ENCODE measurements at places on chromosomes 2 and 18.

DNA sequence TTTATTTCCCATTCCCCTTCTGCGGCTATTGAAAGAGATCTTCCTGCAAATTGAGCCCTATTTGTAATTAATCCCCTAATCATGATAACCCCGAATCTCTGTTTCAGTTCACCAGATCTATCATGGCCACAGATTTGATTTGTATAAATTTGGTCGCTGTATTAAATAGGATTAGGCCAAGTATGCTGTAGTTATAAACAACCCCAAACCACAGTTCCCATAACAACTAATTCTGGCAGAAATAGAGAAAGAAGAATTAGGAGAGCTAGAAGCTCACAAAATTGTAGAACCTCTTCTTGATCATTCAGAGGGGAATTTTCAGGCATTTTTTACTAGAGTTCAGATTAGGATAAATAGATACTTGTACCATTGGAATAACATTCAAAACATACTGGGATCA lies 433.7 kb upstream of the TNP1 start:
- no peak for DNase-seq

GRCh38 chr2:218010984-218011652 lies 8.3 kb upstream of the TNS1 start:
- DNase-seq = peak; percentile 19

- DNase-seq = no peak
Observed at GRCh38 chr18:76544511-76545345, 49.7 kb upstream of the ZNF516 start.

DNA sequence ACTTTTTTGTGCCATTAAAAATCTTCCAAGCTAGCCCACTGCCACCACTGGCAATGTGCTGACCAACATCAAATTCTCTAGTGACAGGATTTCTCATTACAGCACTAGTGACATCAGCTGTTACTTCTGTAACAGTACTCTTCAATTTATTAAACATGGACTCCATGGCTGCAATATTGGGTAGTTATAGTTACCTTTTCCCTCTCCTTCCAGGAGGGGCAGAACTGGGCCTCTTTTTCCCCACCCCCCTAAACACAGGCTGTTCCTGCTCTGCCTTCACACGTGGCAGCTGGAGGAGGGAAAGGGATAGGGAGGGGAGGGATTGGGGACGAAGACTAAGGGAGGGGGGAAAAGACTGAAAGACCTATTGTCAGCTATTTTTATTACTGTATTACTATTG lies 38.1 kb downstream of the TRAK2 start:
- DNase-seq = no peak

GRCh38 chr18:54232485-54233227 lies 8.2 kb upstream of the MBD2 start:
- DNase-seq = no peak

- no peak for DNase-seq
Observed at GRCh38 chr18:59783138-59783537, 85.9 kb upstream of the CCBE1 start.

DNA sequence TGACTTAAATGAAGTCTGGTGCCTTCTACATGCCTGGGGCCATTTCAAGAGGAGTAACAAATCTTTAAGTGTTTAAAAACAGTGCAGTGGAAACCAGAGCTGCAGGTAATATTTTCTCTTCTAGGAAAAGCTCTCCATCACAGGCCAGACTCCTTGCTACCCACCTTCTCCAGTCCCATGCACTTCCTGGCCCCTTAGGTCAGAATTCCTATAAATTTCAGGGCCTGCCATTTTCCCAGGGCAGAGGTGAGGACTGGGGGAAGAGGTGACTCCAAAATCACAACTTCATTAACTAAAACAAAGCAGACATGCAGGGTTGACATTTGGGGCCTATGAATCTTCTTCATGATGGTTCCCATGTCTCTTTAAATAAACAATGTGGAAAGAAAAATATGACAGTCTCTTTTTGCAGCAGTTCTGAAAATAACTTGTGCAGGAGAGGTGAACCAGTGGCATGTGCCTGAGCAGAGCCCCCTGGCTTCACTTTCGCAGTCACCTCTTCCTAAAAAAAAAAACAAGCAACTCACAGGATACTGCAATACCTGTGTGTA lies 63.7 kb upstream of the TANC1 start:
- DNase-seq = no peak

- no peak for DNase-seq
Observed at GRCh38 chr2:151887164-151887563, 58.9 kb upstream of the ARL5A start.

DNA sequence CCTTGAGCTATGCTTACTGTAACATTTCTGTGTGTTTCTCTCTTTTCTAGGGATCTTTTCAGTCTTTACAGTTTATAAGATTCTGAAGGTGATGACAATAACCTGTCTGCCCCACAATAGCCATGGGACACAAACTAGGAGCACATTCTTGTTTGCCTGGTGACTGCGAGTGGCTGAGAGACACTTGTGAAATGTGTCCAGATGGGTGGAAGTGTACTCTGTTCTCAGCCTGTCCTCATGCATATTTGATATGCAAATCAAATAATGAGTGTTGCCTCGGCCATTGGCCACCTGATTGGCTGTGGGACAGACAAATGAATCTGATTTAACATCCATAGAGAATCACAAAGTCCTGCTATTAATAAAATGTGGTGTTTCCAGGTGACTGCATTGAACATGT lies 246.2 kb downstream of the HNMT start:
- no peak for DNase-seq

GRCh38 chr2:39218391-39218790 lies 25.4 kb downstream of the CDKL4 start:
- no peak for DNase-seq

DNA sequence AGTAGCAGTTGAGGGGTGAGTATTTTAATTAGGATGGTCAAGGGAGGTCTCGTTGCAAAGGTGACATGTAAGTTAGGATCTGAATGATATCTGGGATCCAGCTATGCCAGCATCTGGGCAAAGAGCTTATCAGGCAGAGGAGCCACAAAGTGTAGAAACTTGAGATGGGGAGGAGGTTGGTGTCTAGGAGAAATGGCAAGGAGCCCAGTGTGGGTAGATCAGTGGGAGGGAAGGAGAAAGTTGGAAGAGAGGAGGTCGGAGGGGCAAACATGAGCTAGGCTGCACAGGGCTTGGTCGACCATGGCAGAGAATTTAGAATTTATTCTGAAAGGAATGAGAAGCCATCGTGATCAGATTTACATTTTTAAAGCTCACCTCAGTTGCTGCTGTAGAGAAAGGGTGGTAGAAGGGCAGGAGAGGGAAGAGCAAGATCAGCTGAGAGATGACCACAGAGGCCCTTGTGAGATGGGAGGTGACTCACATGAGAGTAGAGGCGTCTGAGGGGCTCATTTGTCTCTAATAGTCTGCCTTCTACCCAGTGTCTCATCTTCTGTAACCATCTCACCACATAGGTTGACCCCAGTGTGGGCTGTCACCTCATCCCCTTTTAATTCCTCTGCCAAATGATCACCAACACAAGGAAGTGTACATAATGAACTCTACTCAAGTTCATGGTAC lies 170.0 kb downstream of the ETAA1 start:
- DNase-seq = no peak

DNA sequence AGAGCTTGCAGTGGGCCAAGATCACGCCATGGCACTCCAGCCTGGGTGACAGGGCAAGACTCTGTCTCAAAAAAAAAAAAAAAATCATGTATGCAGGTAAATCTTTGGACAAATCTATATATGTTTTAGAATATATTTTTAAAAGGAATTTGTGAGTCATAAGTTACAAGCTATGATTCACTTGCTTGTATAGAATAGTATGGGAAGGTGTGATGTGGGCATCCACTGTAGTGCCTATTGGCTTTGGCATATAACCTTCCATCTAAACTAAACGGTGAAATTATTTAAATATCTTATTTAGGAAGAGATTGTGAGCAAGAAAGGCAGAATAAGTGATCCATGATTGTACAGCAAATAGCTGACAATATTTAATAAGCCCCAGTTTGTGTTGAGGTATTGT lies 261.1 kb downstream of the GALNT13 start:
- DNase-seq = no peak

DNA sequence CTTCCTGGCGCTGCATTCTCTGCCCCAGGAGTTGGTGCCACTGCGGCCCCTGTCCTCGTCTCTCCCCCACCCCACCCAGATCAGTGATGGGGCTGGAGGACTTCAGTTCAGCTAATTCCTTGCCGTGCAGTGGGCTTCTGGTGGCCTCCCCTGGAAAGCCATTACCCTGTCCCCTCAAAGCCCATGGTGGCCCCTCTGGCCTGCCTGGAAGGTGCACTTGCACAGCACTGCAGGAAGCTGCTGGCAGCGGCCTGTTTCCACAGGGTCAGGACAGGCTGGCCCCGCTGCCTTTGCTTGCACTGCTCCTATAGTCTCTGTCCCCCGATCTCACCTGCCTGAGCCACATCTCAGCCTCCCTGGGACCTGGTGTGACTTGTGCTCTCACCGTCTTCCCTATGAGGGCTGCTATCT lies 105.1 kb downstream of the USP40 start:
- no peak for DNase-seq

GRCh38 chr2:127081826-127082633 lies 24.9 kb downstream of the BIN1 start:
- no peak for DNase-seq

- no peak for DNase-seq
Observed at GRCh38 chr2:154537024-154537423, 161.5 kb upstream of the KCNJ3 start.

DNA sequence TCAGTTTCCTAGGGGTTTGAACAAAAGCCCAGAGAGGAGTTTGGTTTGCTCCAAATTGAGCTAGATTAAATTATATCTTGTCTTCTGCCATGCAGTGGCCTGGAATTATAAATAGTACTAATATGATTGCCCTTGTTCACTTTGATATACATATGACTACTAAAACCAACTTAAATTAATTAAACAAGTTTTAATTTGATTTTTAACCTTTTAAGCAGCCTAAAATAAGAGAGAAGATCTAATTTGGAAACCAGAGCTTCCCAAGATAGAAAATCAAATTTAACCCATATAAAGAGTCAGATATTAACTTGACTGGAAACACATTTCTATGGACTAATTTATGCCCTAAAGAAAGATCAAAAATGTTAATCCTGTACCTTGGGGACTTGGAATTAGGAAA lies 444.5 kb upstream of the SLC8A1 start:
- no peak for DNase-seq

- no peak for DNase-seq
Observed at GRCh38 chr18:79558933-79559416, 120.6 kb upstream of the CTDP1 start.

GRCh38 chr18:13382954-13383827 lies 164.6 kb downstream of the LDLRAD4 start:
- DNase-seq = no peak

DNA sequence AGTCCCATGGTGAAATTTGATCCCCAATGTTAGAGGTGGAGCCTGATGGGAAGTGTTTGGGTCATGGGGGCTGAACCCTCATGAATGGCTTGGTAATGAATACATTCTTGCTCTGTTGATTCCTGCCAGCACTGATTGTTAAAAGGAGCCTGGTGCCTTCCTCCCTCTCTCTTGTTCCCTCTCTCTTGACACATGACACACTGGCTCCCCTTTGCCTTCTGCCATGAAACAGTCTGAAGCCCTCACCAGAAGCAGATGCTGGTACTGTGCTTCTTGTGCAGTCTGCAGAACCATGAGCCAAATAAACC lies 30.6 kb upstream of the EPC2 start:
- DNase-seq = no peak

GRCh38 chr18:49893036-49893435 lies 79.7 kb upstream of the ACAA2 start:
- no peak for DNase-seq

GRCh38 chr2:196143730-196144131 lies 27.6 kb downstream of the STK17B start:
- DNase-seq = no peak

GRCh38 chr2:228847684-228848083 lies 423.4 kb downstream of the PID1 start:
- no peak for DNase-seq

- DNase-seq = no peak
Observed at GRCh38 chr2:101516823-101517690, 42.1 kb upstream of the RFX8 start.

DNA sequence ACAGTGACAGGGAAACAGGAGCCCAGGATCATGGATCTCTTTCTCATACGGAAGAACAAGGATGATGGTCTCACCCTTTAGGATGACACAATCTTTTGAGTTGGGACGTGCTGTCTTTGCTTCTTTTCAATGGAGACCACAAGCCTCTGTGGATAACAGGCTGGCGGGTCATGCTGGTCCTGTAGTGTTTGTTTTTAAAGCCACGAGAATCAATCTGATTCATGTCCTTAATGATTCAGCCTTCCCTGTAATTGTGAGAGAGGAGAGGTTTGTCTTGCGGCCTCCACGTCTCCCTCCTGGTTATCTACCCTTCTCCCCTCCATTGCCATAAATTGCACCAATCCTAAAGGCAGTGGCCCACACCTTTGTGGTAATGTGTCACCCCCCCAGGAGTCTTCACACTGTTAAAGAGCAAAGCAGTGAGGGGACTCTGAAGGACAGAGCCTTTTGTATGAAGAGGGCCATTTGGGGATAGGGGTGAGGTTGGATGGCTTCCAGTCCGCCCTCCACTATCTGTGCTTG lies 87.7 kb upstream of the TGFA start:
- no peak for DNase-seq

DNA sequence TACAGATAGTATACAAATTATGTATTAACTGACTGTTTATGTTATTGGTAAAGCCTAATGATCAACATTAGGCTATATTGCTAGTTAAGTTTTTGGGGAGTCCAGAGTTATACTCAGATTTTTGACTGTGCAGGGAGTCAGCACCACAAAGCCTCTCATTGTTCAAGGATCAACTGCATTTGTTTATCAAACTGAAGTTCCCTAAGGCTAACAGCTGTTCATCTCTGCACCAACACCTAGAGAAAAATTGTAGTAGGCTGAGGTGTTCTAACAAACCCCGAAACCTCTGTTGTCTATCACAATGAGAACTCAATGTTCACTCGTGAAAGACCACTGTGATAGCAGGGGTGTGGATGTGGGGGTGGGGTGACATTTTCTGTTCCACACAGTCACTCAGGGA lies 97.7 kb downstream of the HNMT start:
- DNase-seq = no peak

DNA sequence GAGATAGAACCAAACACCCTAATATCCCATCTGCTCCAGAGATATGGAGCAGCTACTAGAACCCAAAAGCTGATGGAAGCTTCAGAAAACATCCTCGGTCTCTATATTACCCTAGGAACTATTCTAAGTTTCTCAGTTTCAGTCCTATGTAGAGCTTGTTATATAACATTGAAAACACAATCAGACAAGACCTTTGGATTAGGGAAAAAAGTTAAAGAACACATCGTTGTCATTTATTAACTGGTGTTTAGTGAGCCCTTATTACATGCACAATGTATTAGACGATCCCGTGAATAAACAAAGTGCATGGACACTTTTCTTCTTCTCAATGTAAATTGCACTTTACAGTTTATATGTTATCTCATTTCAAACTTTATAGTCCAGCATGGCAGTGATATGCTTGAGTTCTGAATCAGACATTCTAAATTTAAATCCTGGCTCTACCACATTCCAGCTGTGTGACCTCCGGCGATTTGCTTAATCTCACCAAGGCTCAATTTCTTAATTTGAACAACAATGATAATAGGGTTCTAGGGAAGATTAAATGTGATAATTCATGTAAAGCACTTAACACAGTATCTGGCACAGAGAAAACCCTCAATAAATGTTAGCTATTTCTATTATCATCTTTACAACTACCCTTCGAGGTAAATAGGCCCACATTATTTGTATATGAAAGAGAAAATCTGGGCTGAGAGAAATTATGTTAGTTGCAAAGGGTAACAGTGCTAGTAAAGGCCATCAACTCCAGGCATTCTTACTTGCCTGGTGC lies 83.6 kb upstream of the PIK3C3 start:
- DNase-seq = no peak

- DNase-seq = no peak
Observed at GRCh38 chr2:197141702-197142473, 168.7 kb downstream of the ANKRD44 start.

GRCh38 chr18:54228364-54228763 lies 3.9 kb upstream of the MBD2 start:
- no peak for DNase-seq

Measured in caudate nucleus (tissue), 63 donors.